ENCODE measurements at places on chromosomes 4 and X. TPM values are rescaled to one million over a fixed set of nuclear protein-coding genes. Genes with fewer than 3 reads are reported as not detected.

TLR10 gene
- not detected for total RNA-seq

CTAG2 gene
- not detected for total RNA-seq

ATP2B3 gene
- total RNA-seq, result 0.19 TPM

FAT1 gene
- total RNA-seq, result 137 TPM

MAGEA4 gene
- 0.27 TPM for total RNA-seq

RIPPLY1 gene
- total RNA-seq, result not detected

DNA sequence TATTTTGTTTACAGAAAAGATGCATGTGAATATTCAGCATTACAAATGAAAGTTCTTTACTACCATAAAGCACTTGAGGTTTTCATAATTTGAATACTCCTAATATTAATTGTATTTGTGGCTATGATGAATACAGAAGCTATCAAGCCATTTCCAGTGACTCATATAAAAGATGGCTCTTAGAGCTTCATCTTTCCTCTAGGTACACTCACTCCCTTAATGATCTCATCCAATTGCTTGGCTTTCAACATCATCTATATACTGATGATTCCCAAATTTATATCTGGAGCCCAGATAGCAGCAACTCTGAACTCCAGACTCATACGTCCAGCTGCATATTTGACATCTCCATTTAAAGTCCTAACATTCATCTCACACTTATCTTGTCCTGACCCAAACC, 183.4 kb upstream of the FAM241A start:
- no peaks in the 10 kb centered on the region for H3K36me3 ChIP-seq
- DNase-seq, result no peak
- no peaks in the 10 kb centered on the region for H3K27me3 ChIP-seq
- H3K4me3 ChIP-seq, result no peak overlapping the region
- no peaks in the 10 kb centered on the region for H3K4me1 ChIP-seq
- H3K27ac ChIP-seq, result no peak overlapping the region

- H3K4me3 ChIP-seq, result no peak overlapping the region
- H3K36me3 ChIP-seq, result no peaks in the 10 kb centered on the region
- H3K27ac ChIP-seq, result no peak overlapping the region
Observed at GRCh38 chrX:848386-848785, 217.8 kb downstream of the SHOX start.

GRCh38 chr4:1541449-1542225, 135.4 kb upstream of the NKX1-1 start:
- H3K36me3 ChIP-seq, result no peaks in the 10 kb centered on the region
- H3K27ac ChIP-seq, result no peak overlapping the region
- DNase-seq, result no peak
- no peak overlapping the region for H3K4me3 ChIP-seq

- DNase-seq, result no peak
- H3K4me3 ChIP-seq, result no peak overlapping the region
- H3K27ac ChIP-seq, result no peak overlapping the region
- no peaks in the 10 kb centered on the region for H3K36me3 ChIP-seq
- H3K27me3 ChIP-seq, result no peaks in the 10 kb centered on the region
Observed at GRCh38 chr4:104616401-104616820, 121.7 kb upstream of the CXXC4 start.

GRCh38 chr4:5782829-5783476, 72.0 kb downstream of the EVC start:
- peaks cover 3% of the 10 kb centered on the region for H3K36me3 ChIP-seq
- H3K4me1 ChIP-seq, result peaks cover 2% of the 10 kb centered on the region
- no peak overlapping the region for H3K27ac ChIP-seq
- H3K4me3 ChIP-seq, result no peak overlapping the region
- peak; percentile 37 for DNase-seq
- H3K27me3 ChIP-seq, result no peaks in the 10 kb centered on the region

DNA sequence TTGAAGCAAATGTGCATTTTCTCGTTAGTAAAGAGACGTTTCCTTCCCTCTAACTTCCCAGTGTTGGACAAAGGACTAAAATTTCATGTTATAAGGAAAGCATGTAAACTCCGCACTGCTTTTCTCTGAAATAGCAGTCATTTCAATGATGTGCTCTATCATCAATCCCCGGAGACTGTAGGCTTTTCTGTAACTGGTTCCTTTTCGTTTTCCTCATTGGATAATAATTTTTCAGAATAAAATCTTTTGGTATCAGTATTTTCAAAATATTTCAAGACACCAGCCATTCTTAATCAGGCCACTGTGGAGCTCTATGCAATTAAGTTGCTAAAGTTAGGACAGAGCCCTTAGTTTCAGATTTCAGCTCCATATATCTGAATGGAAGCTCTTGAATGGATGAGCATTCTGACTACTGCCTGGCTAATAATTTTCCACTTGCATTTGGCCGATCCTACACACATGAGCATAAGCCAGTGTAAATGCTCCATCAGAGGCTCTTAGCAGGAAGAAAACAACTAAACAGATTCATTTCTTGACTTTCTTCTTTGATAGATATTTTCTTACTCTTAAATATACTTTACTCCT, 157.7 kb downstream of the CHIC2 start:
- H3K4me1 ChIP-seq, result peaks cover 2% of the 10 kb centered on the region
- H3K27me3 ChIP-seq, result no peaks in the 10 kb centered on the region
- H3K4me3 ChIP-seq, result no peak overlapping the region

DNA sequence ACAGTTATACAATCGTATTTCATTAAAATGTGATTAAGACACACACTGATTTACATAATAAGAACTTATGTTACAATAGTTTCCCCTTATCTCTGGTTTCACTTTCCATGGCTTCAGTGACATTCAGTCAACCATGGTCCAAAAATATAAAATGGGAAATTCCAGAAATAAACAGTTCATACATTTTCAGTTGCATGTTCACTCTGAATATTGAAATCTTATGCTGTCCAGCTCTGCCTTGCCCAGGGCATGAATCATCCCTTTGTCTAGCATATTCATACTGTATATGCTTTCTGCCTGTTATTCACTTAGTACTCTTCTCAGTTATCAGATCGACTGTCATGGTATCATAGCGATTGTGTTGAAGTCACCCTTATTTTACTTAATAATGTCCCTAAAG, 173.8 kb upstream of the DCAF12L2 start:
- H3K27me3 ChIP-seq, result no peaks in the 10 kb centered on the region
- H3K36me3 ChIP-seq, result no peaks in the 10 kb centered on the region
